ENCODE measurements at places on chromosomes 7 and 10.
A peak's percentile ranks its signal among the peaks of the same experiment; 100 is the strongest.

DNA sequence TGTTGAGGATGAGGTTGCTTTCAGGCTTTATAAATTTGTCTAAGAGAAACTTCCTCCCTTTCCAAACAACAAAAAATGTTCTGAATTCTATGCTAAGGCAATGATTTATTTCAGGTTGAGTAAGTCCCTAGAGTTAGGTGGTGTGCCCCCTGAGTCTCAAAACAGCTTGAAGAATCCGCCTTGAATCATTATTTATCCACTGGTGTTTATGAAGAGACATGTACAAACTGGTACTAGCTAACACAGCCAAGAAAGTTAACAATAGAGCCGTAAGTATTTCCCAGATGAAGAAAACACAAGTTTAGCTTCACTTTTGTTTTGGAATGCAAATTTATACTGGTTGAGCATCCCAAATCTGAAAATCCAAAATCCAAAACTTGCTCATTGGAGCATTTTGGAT lies 66.2 kb upstream of the SRPK2 start:
- DNase-seq, result no peak

GRCh38 chr10:70893227-70894006 lies 5.1 kb upstream of the PCBD1 start:
- DNase-seq, result no peak

DNA sequence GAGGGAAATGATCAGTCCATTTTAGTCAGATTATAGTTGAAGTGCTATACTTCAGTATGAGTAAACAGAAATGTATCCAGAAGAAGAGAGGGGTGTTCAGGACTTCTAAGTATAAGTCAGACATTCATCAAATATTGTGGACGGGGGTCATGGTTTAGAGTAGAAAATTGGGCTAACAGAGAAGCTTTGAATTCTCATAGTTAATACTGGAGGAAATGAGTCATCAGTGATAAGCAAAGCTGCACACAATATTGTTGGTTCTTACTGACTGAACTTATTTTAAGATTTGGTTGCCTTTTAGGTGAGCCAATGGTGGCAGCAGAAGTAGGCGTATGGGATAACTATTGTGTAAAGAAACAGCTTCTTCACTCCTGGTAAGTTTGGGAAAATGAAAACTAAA lies 1.7 kb upstream of the SUMF2 start:
- no peak for DNase-seq

DNA sequence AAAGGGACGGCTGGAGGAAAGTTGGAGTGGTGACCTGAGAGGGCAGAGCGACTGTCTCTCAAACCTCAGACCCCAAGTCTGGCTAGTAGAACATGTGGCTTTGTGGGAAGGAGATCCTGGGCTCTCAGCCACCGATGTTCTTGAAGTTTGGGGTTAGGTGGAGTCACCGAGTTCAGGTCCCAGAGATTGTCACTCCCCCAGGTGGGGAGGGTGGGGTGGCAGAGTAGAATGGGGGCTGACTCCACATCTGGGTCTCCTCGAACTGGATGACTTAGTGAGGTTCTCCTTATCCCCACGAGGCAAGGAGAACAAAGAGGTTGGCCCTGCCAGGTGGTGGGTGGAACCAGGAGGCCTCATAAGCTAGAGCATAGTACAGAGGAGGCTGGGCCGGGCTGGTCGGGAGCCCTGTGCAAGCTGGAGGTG lies 14.7 kb upstream of the PNLIPRP2 start:
- DNase-seq, result no peak

GRCh38 chr7:70500261-70500660 lies 631.7 kb upstream of the GALNT17 start:
- DNase-seq, result no peak

- no peak for DNase-seq
These were observed 7.3 kb upstream of the CCDC6 start for GRCh38 chr10:59913547-59914237.

DNA sequence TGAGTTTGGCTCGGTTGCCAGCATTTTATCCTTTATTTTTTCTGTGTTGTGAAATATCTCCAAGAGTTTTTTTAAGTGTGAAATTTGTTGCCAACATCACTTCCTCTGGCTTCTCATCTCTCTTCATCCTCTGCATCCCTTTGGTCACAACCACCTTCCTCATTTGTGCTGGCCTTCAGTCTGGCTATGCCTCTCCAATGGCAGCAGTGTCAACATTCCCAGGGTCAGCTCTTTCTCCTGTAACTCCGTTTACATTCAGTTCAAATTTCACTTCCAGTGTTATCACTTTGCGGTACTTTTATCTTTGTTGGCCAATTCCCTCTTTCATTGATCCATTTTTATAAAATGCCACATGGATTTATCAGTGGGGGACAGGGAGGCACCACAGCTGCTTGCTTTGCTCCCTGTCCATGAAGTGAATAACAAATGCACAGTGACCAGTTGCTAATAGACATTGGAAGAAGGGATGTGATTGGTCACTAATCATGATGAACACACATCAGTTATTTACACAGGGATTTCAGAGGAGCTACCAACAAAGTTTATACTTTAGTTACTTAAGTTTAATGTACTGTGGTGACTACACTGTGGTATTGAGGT lies 311.4 kb upstream of the LRGUK start:
- no peak for DNase-seq

- no peak for DNase-seq
These were observed 86.6 kb downstream of the CABCOCO1 start for GRCh38 chr10:61749291-61749690.

- peak; percentile 34 for DNase-seq
These were observed 84.5 kb upstream of the PPP2R2D start for GRCh38 chr10:131816157-131816775.

DNA sequence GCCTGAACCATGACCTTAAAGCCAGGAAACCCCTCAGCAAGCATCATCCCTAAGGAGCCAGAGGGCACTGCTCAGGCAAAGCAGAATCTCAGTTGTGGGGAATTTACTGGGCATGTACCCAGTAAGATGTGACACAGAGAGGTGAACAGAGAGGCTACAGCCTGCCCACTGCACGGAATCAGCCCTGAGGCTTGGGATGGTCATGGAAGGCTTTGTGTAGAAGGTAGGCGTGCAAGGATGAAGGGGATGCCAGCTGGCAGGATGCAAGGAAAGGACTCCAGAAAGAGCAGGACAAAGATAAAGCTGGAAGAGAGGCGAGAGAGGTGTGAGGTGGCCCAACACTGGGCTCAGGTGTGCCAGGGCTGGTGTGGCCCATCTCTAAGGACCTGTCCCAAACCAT lies 2.4 kb upstream of the AIFM2 start:
- peak; percentile 43 for DNase-seq

DNA sequence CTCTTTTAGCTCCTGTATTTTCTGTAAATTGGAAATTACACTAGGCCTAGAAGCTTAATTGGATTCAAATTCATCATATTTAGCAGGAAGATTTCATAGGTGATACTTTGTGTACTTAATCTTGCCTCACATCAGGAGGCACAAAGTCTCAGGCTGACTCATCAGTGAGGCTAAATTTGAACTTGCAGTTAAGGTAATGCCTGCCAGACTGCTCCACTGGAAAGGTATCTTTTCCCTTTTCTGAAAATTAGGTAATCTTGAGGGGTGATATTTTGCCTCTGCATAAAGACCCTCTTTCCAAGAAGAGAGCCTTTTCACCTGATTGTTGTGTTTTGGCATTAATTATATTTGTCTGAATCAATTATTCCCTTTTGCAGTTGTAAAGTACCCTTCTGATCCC lies 14.6 kb downstream of the PPIA start:
- DNase-seq, result no peak
